ENCODE measurements at places on chromosomes 13 and 19.
A peak's percentile ranks its signal among the peaks of the same experiment; 100 is the strongest.

DNA sequence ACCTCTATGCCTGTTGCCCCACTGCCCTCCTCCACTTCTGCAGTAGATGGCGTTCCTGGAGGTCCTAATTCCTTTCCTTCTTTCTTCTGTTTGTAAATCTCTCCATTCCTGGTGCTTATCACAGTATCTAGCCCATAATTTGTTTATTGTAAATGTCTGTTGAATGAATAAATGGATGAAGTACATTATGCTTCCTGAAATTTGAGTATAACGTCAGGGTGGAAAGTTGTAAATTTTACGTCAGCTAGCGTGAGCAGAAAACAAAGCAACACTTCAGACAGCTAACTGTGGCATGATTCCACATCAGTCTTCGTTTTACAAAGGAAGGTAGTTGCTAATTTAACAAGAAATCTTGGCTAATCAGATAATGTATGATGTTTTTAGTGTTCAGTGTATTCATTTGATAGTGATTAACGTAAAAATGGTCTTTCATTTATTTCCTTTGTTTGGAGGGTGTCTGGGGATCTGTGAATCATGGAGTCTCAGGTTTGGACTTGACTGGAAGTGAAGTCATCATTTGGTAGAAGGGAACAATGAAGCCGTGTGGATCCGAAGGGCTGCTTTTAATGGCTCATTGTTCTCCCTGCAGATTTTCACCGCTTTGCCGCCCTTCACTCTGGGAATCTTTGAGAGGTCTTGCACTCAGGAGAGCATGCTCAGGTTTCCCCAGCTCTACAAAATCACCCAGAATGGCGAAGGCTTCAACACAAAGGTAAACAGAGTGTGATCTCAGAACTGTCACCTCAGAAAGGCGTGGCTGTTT is 215.1 kb downstream of the SHISA2 start:
- DNase-seq = no peak

DNA sequence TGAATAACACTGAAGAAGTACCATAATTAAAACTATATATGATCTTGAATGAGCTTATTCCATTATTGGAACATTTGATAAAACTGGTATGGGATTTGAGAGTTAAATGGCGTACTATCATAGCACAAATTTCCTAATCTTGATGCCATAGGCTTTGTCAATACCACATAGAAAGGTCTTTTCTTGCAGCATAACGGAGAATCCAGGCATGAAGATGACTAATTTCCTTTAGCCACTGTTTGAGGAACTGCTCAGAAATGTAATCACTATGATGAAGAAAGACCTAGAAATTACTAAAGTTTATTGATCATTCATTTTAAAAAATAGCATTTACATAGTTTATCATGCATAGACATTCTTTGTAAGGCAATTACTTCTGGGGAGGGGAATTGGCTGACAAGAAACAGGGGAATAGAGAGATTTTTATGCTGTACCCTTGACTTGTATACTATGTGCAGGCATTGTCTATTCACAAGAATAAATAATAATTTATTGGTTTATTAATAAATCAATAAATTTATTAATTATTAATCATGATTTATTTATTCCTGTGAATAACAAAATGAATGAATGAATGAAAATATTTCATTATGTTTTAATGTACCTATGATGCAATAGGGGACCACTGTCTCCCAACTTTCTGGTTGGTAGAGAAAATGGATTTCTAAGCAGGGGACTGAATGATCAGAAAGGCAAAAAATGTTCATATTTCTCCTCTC is 2676.6 kb downstream of the PCDH9 start:
- peak; percentile 49 for DNase-seq

GRCh38 chr19:11821474-11822109 is 7.5 kb downstream of the ZNF440 start:
- peak; percentile 51 for DNase-seq

DNA sequence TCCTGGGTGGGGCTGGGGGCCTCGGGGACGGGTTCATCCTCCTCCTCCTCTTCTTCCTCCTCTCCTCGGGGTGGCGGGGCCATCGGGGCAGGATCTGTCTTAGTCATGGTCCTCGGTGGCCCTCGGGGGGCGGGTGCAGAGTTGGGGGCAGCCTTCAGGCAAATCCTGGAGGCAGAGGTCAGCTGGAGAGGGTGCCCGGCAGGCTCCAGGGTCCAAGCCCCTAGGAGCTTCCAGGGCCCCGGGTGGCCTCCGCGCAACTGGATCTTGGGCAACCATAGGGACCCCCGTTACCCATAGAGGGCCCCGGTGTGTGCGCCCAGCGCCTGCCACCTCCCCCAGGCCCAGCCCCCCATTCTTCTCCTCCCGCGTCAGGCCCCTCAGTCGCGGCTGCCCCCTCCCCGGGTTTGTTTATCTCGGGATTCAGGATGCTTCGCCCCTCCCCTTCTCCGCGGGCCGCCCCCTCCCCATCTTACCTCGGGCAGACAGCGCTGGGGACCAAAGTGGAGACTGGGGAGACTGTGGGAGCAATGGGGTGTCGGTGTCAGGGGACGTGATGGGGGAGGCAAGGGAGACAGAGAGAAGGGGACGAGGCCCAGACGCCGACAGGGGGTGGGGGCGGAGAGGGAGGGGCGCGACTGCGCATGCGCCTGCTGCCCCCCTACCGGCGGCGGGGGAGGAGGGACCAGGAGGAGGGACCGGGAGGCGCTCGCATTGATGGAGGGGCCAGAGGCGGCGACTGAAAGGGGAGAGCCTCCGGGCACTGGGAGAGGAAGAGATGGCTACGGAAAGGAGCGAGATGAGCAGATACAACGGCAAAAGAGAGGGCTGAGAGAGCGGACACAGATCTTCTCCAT is at the start of gene CLIP3:
TSS of gene CLIP3 (minus strand) at position 623 of the 854 bp plus-strand sequence. CDS start at position 107, 516 bp downstream.
- peak; percentile 83 for DNase-seq

GRCh38 chr13:94315188-94315587 is 164.3 kb downstream of the DCT start:
- no peak for DNase-seq

GRCh38 chr13:98476538-98476966 is 100.4 kb downstream of the STK24 start:
- peak; percentile 97 for DNase-seq

- DNase-seq = peak; percentile 89
Measured at GRCh38 chr13:79491715-79492114, 10.8 kb downstream of the NDFIP2 start.

GRCh38 chr19:38647966-38648768 is 718 bp downstream of the ACTN4 start:
- no peak for DNase-seq

- DNase-seq = no peak
Measured at GRCh38 chr19:46714444-46715106, 2.3 kb downstream of the PRKD2 start.

- no peak for DNase-seq
Measured at GRCh38 chr19:4929186-4929585, 19.9 kb downstream of the UHRF1 start.

GRCh38 chr19:7480222-7480969 is 8.4 kb downstream of the PEX11G start:
- DNase-seq = no peak

GRCh38 chr13:51999921-52000320 is 11.3 kb downstream of the ATP7B start:
- DNase-seq = no peak

- DNase-seq = no peak
Measured at GRCh38 chr19:33203529-33203928, 9.4 kb downstream of the LRP3 start.

- DNase-seq = peak; percentile 95
Measured at GRCh38 chr13:79451500-79451962, 29.4 kb upstream of the NDFIP2 start.

- peak; percentile 20 for DNase-seq
Measured at GRCh38 chr13:46010148-46010547, 42.4 kb downstream of the ZC3H13 start.

DNA sequence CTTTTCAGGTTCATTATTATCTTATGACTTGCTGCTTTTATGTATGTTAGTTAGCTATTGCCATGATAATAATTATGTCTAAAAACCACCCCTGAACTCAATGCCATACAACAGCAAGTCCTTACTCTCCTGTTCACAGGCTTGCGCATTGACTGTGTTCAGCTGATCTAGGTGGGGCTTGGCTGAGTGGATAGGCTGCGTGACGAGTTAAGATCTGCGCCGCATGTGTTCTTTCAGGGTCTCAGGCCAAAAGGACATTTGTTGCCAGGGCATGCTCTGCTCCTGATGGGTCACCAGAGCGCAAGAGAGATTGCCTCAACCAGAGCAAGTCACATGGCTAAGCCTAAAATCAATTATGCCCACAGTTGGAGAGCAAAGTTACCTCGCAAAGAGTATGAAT is 859 bp downstream of the ZNF568 start:
- peak; percentile 28 for DNase-seq

DNA sequence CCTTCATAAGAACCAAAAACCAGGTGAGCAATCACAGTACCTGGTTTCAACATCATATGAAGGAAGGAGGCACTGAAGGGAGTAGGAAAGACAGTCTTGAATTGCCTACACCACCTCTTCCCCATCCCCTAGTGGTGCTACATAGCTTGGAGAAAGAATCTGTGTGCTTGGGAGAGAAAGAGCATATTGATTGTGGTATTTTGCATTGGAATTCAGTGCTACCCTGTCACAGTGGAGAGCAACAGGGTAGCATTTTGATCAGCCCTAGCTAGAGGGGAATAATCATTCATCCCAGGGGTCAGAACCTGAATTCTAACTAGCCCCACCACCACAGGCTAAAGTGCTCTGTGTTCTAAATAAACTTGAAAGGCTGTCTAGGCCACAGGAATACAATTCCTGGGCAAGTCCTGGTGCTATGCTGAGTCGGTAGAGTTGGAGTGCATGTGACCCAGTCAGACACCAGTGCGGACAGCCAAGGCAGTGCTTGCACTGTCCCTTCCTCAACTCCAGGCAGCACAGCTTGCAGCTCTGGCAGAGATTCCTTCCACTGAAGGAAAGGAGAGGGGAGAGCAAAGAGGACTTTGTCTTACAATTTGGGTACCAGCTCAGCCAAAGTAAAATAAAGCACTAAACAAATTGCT is 158.7 kb downstream of the VWA8 start:
- no peak for DNase-seq

DNA sequence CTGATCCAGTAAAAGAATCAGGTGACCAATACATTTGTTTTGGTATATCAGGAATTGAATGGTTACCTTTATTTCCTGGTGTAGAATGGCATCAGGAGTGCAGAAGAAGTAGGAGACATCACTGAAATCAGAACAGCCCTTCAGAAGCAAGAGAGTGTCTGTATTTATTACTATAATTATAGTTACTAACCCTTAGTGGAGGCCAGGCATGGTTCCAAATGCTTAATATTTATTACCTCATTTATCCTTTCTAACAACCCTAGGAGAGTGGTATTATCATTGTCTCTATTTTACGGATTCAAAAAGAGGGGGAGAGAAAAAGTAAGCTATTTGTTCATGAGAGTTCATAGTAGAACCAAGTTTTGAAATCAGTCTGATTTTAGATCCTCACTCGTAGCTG is 1292.9 kb downstream of the PCDH9 start:
- peak; percentile 19 for DNase-seq

- no peak for DNase-seq
Measured at GRCh38 chr13:107251341-107251740, 683.4 kb upstream of the ARGLU1 start.

DNA sequence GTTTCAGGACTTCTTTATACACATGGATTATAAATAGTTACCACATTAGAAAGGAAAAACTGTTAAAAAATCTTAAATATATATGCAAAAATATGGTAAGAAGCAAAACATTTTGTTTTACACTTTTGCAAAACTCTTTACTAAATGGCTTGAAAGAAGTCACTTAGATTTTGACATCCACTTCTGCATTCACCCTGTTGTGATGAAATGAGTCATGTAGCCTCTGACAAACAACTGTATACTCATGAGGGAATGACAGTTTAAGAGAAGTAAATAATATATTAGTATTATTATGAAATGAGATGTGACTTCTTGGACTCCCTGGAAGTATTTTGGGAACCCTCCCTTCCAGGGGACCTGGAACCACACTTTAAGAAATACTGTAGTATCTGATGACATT is 275.6 kb downstream of the DACH1 start:
- DNase-seq = no peak

DNA sequence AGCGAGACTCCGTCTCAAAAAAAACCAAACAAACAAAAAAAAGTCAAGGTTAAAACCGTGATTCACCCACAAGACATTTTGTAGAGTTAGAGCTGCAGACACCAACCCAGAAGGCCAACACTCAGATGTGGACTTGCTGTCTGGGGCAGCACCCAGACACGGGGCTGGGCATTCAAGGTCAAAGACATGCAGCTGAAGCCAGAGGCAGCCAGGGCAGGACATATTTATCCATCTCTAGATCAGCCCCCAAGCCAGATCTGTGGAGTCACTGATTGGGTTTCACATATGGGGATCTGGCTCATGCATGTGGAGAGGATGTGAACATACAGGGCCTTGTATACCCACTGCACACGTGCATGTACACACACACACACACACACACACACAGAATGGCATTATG is 3.6 kb downstream of the KLK15 start:
- no peak for DNase-seq

DNA sequence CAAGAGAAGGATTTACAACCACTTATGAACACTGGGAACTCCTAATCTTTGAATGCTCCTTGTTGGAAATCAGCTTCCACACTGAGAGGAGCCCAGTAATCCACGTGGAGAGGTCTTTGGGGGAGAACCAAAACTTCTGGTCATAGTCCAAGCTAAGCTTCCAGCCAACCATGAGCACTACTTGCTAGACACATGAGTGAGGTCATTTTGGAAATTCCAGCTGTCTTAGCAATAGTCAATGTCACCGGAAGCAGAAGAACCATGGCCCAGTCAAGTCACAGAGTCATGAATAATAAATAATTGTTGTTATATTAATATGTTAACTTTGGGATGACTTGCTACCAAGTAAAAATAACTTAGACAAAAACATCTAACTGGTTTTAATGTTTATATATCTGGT is 324.9 kb upstream of the SGCG start:
- DNase-seq = no peak

DNA sequence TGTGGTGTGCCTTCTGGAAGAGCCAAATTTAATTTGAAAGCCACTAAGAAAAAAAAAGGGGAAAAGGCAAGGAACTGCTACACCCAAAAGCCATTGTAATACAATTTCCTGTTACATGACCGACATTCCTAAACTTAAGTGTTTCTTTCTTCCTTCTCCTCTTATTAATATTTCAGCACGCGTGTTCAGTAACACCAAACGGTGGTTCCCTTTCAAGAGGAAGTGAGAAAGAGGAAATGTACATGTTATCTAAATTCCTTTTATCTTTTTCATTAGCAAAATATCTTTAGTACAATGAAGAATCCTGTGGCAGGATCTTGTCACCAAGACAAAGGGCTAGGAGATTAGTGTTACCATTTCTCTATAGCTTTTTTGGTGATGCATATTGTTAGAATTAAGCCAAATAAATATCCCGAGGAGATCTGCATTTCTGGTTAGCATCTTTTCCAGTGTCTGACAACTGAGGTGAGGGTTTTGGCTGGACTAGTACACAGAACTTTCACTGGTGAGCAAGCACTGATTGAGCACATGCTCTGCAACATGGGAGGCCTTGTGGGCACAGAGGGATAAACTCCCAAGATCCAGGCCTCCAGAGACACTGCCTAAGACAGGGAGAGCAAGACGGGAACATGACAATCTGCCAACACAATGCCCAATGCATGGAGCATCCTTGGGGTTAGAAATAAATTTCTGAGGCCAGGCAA is 22.1 kb downstream of the LATS2 start:
- no peak for DNase-seq

All from EH (cell line).